ENCODE measurements at places on chromosomes 13 and 19. TPM values are rescaled to one million over a fixed set of nuclear protein-coding genes. Genes with fewer than 3 reads are reported as not detected.
A peak's percentile ranks its signal among the peaks of the same experiment; 100 is the strongest.

DNA sequence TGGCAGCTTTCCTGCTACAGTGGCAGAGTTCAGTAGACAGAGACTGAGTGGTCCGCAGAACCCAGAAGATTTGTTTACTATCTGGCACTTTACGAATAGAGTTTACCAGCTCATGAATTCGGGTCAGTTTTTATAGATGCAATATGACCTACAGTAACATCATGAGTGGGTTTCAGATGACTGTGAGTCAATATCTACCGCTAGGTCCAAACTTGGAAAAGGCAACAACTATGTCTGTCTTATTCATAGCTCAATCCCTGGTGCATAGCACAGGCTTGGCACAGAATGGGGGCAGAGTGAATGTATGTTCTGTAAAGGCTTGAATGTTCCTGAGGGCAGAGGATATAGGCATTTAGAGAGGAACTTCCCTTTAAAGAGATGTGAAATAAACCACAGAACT is 65.2 kb downstream of the RAP2A start:
- H3K4me3 ChIP-seq: no peak overlapping the region
- H3K4me1 ChIP-seq: peaks cover 38% of the 10 kb centered on the region
- no peak for DNase-seq
- H3K27ac ChIP-seq: no peak overlapping the region

The SLC5A5 gene
- not detected for total RNA-seq

The ARL11 gene
- total RNA-seq: not detected

DNA sequence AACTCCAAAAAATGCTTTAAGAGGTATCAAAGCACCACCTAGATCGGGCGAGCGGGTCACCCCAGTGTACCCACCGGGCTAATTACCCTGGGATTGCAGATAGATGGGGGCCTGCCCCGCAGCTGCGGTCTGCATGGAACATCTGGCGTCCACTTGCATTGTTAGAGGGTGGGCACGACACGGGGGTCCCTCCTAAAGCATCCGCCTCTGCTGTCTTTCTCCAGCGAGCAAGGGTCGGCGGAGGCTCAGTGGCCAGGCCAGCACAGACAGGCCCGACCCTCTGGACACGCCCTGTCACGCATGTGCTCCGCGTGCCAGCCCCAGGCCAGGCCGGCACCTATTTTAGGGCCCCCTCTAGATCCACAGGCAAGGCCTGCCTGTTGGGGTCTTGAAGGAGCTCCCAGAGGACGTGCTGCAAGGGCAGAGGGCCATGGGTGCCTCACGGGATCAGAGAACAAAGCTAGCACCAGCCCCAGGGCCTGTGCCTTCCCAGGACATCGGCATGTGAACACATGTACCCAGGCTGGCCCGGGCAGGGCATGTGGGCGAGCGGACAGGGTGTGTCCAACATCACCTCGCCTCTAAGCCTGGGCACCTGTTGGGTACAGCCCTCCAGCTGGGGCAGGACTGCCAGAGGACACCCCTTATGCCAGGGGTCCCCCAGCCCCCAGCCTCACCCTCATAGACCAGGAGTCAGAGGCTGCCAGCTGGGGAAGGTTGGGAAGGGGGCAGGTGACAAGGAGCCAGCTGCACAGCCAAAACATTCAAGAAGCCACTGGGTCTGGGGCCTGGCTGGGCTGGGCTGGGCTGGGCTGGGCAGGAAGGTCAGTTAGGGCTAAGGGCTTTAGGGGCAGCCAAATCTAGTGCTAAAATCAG is 35.6 kb upstream of the NANOS3 start:
- H3K36me3 ChIP-seq: peaks cover 24% of the 10 kb centered on the region
- H3K27me3 ChIP-seq: no peaks in the 10 kb centered on the region
- peak overlapping the region; percentile 98 for H3K27ac ChIP-seq

The METTL21C gene
- not detected for total RNA-seq

DNA sequence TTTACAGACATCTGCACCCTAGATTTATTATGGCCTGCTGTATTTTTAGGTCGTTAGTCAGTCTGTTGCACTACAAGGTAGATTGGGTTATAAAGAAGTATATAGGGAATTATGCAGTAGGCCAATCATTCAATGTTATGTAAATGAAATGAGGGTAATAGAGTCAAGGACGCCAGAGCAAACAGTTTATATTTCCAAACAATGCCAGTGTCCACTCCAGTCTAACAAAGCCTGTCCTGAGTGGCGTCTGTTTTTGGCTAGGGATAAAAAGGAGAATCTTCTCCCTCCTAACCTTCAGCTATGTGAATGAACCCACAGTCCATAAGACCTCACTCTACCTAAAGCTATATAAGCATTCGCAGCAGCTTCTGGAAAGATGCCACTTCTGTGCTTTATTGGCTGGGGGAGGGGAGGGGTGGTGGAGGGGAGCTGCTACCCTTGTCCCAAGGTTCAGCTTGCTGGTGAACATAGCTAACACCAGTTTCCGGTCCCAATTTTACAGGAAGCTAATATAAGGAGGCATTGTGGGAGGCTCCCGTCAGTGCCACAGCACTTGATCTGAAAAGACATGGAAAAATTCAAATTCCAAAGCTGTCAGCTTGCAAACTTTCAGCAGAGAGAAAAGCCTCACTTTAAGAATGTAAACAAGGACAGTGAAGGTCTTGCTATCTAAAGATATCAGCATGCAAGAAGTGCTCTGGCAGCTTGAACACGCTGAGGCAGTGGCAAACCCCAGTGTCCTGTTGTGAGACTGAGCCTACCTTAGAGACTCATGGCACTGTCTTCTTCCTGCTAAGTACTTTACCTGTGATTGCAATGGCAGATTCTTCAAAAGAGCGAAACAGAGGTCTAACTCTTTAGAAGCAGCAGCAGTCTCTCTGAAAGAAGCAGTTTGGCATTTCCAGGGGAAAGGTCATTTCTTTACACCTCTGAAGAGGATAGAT is 369.9 kb downstream of the PCDH9 start:
- no peak overlapping the region for H3K4me3 ChIP-seq
- no peaks in the 10 kb centered on the region for H3K4me1 ChIP-seq
- no peaks in the 10 kb centered on the region for H3K36me3 ChIP-seq
- no peaks in the 10 kb centered on the region for H3K27me3 ChIP-seq
- no peak overlapping the region for H3K27ac ChIP-seq
- DNase-seq: no peak

DNA sequence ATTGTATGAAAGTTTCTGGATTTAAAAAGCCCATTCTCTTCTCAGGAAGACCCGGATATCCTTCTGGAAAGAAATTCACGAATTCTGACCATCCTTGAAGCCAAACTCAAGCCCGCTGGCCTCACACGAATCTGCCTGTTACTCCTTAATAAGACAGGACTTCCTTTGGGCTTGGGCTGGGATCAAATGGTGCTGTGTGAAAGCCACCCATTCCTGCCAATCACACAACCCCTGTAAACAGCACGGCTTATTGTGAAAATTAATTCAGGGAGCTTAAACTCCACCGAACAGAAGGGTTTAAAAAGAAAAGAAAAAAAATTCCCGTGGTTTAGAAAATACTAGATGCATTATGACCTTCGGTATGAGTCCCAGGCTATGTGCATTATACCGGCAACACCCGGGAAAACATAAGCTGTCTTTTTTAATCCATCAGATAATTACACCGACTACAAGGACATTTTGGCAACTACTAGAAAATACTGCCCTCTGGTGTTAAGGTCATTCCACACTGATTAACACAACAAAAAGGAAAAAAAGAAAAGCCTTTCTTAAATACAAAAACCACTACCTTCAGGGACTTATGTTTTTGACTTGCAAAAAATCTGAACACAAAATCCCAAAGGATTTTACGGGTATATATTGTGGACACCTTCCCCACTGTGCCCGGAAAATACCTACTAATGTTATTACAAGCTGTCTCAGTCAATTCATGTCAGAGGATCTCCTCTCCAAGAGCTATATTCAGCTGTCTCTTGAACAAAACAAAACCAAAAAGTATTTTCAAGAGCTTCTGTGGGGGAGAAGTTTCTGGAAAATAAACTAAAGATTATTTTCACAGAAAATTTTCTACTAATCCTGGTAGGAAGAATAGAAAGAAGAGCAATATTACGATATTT is 76.0 kb upstream of the LSM14A start:
- no peak overlapping the region for H3K27ac ChIP-seq
- H3K27me3 ChIP-seq: peaks cover 21% of the 10 kb centered on the region

The CYP2A7 gene
- total RNA-seq: not detected

The MRPL57 gene
- 13.9 TPM for total RNA-seq

The AXL gene
- total RNA-seq: 218 TPM

DNA sequence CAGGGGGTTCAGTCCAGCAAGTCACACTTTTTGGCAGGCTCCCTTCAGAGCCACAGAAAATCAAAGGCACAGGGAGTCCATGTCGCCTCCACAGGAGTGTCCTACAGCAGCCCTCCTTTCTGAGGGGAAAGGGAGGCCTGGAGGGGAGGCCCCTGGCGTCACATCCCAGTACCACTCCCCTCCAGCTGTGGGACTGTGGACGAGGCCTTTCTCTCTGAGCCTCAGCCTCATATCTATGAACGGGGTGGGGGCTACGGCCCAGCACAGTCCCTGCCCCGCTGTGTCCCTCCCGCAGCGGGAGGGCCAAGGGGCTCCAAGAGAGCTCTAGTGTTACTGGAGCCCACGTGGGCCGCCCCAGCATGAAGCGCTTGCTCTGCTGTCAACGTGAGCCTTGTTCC is 23.8 kb downstream of the PEPD start:
- no peak overlapping the region for H3K27ac ChIP-seq
- no peaks in the 10 kb centered on the region for H3K4me1 ChIP-seq
- no peaks in the 10 kb centered on the region for H3K27me3 ChIP-seq
- H3K4me3 ChIP-seq: no peak overlapping the region
- DNase-seq: peak; percentile 54
- H3K36me3 ChIP-seq: peaks cover 6% of the 10 kb centered on the region

GRCh38 chr13:43879755-43880181 is at the start of gene LACC1:
Gene LACC1 (plus strand): TSS chr13:43879904. CDS start chr13:43880986, 1,082 bp downstream.
- no peak for DNase-seq
- no peaks in the 10 kb centered on the region for H3K27me3 ChIP-seq
- H3K27ac ChIP-seq: peak within 1 kb of the TSS; percentile 99
- H3K36me3 ChIP-seq: no peaks in the 10 kb centered on the region
- H3K4me1 ChIP-seq: peaks cover 36% of the 10 kb centered on the region
- peak within 1 kb of the TSS; percentile 87 for H3K4me3 ChIP-seq

DNA sequence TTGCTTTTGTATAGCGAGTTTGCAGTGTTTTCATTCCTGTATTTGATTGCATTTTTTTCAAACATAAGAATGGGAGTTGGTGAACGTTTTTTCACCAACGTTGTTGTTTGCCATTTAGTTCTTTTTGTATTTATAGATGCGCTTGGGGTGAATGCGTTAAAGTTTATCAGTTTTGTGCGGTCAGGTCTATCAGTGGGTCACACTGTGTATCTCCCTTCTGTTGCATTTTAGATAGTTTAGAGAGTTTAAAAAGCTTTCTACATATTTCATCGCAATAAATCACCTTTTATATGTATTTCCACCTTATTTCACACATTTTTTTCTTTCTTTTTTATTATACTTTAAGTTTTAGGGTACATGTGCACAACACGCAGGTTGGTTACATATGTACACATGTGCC is 16.4 kb downstream of the OR7A5 start:
- DNase-seq: no peak
- H3K4me3 ChIP-seq: no peak overlapping the region
- H3K27me3 ChIP-seq: no peaks in the 10 kb centered on the region
- H3K4me1 ChIP-seq: no peaks in the 10 kb centered on the region
- no peak overlapping the region for H3K27ac ChIP-seq

- no peak overlapping the region for H3K27ac ChIP-seq
- no peaks in the 10 kb centered on the region for H3K27me3 ChIP-seq
- H3K4me1 ChIP-seq: peaks cover 3% of the 10 kb centered on the region
- no peak overlapping the region for H3K4me3 ChIP-seq
- no peak for DNase-seq
Measured at GRCh38 chr13:85562282-85562681, 236.9 kb downstream of the SLITRK6 start.

The FOSB gene
- total RNA-seq: 43.8 TPM

The APC2 gene
- 3.9 TPM for total RNA-seq

DNA sequence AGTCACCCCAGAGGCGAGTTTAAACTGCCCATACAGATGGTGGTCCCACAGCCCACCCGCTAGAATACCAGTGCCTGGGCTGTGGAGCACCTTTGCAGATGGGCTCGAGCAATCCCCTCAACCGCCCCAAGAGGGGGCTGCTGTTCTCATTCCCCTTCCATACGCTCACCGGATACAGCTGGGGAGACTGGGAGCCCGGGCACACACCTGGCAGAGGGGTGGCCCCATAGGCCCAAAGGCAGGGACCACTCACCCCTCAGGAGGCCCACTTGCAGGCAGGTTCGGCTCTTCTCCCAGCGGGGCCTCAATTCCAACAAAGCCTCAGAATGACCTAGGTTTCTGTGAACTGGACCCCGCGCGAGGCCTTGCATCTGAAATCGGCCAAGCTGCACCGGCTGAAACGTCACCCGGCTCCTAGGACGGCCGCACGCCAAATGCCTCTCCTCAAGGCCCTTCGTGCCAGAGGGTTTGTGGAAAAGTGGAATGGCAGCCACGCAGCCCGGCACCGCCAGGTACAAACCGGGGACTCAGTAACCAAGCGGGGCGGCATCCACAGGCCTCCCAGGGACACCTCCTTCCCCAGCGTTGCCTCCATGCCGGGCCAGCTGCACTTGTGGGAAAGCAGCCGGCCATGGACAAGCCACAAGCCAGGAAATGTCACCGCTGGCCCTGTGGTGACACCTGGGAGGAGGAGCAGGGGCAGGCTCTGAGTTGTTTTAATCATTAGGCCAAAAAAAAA is 18.7 kb downstream of the MLLT1 start:
- H3K27ac ChIP-seq: no peak overlapping the region
- no peak overlapping the region for H3K4me3 ChIP-seq
- peaks cover 28% of the 10 kb centered on the region for H3K4me1 ChIP-seq
- no peak for DNase-seq
- peaks cover 14% of the 10 kb centered on the region for H3K36me3 ChIP-seq

The IGFL4 gene
- not detected for total RNA-seq

- no peaks in the 10 kb centered on the region for H3K36me3 ChIP-seq
Measured at GRCh38 chr13:31940076-31940475, 91.5 kb upstream of the FRY start.

The ZNF415 gene
- 6.2 TPM for total RNA-seq

DNA sequence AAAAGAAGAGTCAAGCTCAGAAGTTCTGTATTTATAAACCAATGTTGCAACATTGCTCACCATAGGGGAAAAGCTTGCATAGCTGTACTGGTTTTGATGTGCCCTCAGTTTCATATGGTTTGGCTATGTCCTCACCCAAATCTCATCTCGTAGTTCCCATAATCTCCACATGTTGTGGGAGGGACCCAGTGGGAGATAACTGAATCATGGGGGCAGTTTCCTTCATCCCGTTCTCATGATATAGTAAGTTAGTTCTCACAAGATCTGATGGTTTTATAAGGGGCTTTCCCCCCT is 73.9 kb downstream of the TNFRSF19 start:
- H3K27me3 ChIP-seq: no peaks in the 10 kb centered on the region
- no peak for DNase-seq
- H3K4me3 ChIP-seq: no peak overlapping the region
- H3K27ac ChIP-seq: no peak overlapping the region
- no peaks in the 10 kb centered on the region for H3K36me3 ChIP-seq
- peaks cover 14% of the 10 kb centered on the region for H3K4me1 ChIP-seq

The TMEM59L gene
- 4.4 TPM for total RNA-seq

GRCh38 chr13:113633485-113633873 is 24.5 kb downstream of the ATP4B start:
- no peaks in the 10 kb centered on the region for H3K4me1 ChIP-seq
- H3K36me3 ChIP-seq: peaks cover 53% of the 10 kb centered on the region
- peak; percentile 69 for DNase-seq
- H3K4me3 ChIP-seq: no peak overlapping the region

GRCh38 chr13:101238555-101238954 is 177.8 kb downstream of the NALCN start:
- no peak for DNase-seq
- no peaks in the 10 kb centered on the region for H3K27me3 ChIP-seq
- no peak overlapping the region for H3K4me3 ChIP-seq
- no peaks in the 10 kb centered on the region for H3K4me1 ChIP-seq

Measured in chondrocyte (in vitro differentiated cells).